Left ventricle myocardium inferior (tissue), 1 donor: ENCODE measurements at places on chromosomes 1 and 21.

DNA sequence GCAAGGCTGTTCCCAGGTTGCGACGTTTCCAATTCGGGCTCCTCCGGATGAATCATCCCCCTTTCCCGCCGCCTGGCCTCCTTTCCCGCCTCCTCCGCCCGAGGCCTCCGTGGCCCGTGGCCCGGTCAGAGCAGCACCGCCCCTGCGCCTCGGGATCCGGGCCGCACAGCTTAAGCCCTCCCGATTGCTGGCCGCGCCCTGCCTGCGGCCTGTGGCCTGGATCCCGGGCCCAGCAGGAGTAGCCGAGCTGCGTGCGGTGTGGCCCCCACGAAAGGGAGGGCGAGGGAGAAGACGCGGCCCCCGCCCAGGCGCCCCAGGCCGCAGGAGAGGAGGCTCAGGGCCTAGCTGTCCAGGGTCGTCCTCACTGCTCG, 1.0 kb downstream of the TMEM200B start:
- peak; percentile 69 for DNase-seq

DNA sequence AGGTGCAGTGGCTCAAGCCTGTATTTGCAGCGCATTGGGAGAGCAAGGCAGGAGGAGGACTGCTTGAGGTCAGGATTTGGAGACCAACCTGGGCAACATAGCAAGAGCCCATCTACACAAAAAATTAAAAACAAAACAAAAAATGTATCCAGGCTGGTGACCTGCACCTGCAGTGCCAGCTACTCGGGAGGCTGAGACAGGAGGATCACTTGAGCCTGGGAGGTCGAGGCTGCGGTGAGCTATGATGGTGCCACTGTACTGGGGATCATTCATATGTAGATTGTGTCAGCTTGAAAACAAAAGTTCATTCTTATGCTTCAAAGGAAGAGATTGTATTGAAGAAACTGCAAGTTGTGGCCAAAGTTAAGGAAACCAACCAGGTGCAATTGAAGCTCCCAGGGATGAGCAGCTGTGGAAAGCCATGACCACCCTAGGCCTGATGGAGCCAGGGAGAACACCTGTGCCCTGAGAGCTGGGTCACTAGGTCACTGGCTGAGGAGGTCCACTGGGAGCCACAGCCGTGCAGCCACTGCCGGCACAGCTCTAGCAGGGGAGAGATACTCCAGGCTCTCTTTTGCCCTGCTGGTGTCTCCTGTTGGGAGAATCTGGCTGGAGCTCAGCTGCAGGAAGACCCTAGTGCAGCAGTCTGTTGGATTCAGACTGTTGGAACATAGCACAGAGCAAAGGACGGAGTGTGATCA, 13.3 kb upstream of the BRWD1 start:
- no peak for DNase-seq

- no peak for DNase-seq
Measured at GRCh38 chr1:56145581-56145980, 433.8 kb downstream of the PLPP3 start.

GRCh38 chr1:226816576-226816975, 53.8 kb upstream of the PSEN2 start:
- DNase-seq, result no peak

- DNase-seq, result no peak
Measured at GRCh38 chr1:119351997-119352396, 16.6 kb upstream of the HAO2 start.

GRCh38 chr1:17046334-17046657, 7.5 kb downstream of the SDHB start:
- no peak for DNase-seq

GRCh38 chr1:24717887-24718650, 27.2 kb upstream of the CLIC4 start:
- no peak for DNase-seq

DNA sequence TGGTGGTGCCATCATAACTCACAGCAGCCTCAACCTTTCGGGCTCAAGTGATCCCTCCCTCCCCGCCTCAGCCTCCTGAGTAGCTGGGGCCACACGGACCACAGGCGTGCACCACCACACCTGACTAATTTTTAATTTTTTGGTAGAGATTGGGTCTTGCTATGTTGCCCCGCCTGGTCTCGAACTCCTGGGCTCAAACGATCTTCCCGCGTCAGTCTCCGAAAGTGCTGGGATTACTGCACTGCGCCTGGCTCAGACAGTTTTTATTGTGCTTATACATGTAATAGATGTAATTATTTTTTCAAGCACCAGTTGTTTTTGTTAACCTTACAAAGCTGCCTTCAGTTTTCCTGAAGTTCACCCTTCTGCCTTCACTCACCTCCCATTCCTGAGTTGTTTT, 38.0 kb upstream of the HMGN1 start:
- DNase-seq, result no peak

GRCh38 chr1:31102501-31102950, 37.0 kb upstream of the PUM1 start:
- DNase-seq, result peak; percentile 19

- DNase-seq, result no peak
Measured at GRCh38 chr1:16334655-16335340, 17.5 kb downstream of the FBXO42 start.

GRCh38 chr1:226656201-226656600, 82.9 kb downstream of the ITPKB start:
- DNase-seq, result peak; percentile 11

- no peak for DNase-seq
Measured at GRCh38 chr1:16138772-16139221, 17.1 kb downstream of the EPHA2 start.

- no peak for DNase-seq
Measured at GRCh38 chr1:203906932-203907331, 45.5 kb downstream of the SNRPE start.

- no peak for DNase-seq
Measured at GRCh38 chr1:67211589-67212563, 45.6 kb downstream of the IL23R start.

DNA sequence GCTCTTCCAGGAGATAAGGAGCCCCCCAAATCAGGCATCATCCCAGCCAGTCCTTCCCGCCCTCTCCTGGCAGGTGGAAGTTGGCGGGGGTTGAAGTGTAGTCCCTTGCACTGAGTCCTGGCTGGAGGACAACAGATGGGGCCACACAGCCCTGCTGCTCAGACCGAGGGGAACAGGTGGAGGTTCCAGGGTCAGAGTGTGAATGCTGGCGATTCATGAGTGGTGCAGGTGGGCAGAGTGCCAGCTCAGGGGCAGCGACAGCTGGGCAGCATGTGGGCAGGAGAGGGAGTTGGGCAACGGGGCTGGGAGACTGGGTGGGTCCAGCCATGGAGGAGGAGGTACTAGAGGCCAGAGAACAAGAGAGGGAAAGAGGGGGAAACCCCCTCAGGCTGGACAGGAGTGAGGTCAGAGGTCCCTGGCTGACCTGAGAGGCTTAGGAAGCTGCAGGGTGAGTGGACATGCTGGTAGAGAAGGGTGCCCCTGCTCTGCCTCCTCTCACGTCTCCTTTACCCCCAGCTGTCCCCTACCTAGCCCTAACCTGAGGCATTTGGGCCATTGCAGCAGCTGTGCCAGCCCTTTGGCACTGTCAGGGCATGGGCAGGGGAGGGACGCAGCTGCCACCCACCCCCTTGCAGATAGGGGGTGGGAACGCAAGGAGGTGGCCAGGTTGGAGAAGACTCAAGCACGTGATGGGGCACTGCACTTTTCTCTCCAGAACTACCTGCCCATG, 11.3 kb upstream of the ADORA1 start:
- DNase-seq, result no peak

DNA sequence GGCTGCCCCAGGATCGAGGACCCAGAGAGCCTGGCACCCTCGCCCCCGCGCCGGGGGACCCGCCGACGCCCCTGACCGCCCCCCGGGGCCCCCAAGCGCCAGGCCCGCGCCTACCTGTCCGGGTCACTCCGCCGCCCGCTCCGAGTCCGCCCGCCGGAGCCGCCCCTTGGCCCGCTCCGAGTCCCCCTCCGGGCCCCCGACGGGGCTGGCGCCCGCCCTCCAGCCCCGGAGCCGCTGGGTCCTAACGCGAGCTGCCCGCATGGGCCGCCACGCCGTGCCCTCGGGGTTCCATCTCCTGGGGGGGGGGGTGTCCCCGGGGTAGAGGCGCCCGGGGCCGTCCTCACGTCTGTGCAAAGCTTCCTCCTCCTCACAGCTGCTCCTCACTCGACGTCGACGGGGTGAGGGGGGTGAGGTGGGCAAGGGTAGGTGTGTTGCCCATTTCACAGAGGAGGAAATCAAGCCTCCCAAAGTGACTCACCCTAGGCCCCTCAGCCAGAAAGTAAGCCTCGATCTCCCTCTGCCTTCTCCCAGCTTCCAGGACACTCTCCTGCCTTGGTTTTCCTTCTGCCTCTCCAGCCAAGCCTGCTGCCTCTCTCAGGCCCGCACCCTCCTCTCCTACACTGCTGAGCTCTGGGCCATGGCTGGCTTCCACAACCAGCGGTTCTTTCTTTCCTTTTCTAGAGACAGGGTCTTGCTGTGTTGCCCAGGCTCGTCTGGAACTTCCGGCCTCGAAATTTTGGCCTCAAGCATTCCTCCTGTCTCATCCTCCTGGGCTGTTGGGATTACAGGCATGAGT, at the start of gene MFAP2:
Gene MFAP2, minus strand, starts transcription at position 148 of the 796 bp plus-strand sequence. CDS start 2,347 bp downstream, outside the sequence.
- DNase-seq, result no peak

- DNase-seq, result no peak
Measured at GRCh38 chr1:87402241-87403002, 73.7 kb downstream of the LMO4 start.

- no peak for DNase-seq
Measured at GRCh38 chr1:86218859-86219258, 62.3 kb upstream of the COL24A1 start.

DNA sequence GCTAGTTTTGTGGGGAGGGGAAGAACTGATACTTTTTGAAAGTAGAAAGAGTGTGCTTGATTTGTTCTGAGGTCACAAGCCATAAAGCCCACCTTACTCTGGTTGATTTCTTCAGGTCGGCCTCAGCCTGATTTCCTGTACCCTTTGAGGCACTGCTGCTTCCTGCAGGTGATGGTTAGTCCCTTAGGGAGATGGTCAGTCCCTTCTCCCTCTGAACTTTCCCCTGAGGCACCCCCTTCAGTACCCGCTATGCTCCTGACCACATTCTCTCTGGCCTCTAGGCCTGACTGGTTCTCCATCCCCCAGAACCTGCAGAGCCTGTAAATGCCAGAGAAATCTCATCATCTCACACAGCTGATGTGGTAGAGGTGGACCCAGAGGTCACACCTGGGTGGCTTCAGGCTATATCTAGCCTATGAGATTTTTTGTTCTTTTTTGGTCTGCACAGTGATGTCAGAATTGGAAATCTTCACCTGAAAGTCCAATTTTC, 15.0 kb upstream of the ID3 start:
- no peak for DNase-seq
